GM23248 (cell line): ENCODE measurements at places on chromosomes 3 and 15.
A peak's percentile ranks its signal among the peaks of the same experiment; 100 is the strongest.

- DNase-seq = peak; percentile 70
These were observed 519 bp downstream of the ABHD6 start for GRCh38 chr3:58237941-58238681.

GRCh38 chr3:40546816-40547215, 22.1 kb downstream of the ZNF621 start:
- peak; percentile 88 for DNase-seq

GRCh38 chr3:186564586-186564985, 2.6 kb downstream of the TBCCD1 start:
- no peak for DNase-seq

- peak; percentile 67 for DNase-seq
These were observed 10.9 kb upstream of the CRYBG3 start for GRCh38 chr3:97810779-97811390.

DNA sequence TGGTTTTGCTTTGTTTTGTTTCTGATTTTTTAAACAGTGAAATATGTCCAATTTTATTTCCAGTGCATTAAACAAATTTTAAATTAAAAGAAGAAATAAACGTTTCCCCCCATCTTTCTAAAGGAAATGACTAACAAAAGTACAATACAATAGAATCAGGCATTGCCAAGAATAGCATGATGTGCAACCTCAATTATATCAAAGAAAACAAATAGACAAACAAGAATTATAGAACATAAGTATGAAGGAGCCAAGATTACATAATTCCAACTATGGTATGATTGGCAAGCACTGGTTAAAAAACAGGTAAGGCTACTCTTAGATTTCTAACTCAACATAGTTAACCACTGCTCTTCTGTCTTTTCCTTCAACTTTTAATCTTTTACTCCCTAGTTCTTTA, 26.4 kb downstream of the TIGIT start:
- DNase-seq = peak; percentile 21

- no peak for DNase-seq
These were observed 19.1 kb downstream of the ZDHHC19 start for GRCh38 chr3:196192036-196192523.

DNA sequence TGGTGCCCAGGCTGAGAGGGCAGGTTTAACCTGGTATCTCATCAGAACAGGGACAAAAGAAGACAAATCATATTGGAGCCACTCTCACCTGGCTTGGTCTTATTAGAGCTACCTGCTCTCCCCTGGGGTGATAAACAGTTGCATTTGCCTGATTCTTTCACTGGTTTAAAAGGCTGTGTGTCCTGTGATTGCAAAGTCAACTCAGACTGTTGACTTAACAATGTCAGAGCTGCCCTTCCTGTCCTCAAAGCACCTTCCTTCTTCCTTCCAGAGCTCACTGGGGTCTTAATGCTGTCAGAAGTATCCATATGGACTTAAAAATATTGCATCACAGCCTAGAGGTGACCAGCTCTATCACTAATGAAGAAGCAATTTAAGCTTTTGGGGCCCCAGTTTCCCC, 50.5 kb upstream of the MINAR1 start:
- no peak for DNase-seq

GRCh38 chr3:28334552-28334951, 14.0 kb upstream of the ZCWPW2 start:
- DNase-seq = peak; percentile 17

DNA sequence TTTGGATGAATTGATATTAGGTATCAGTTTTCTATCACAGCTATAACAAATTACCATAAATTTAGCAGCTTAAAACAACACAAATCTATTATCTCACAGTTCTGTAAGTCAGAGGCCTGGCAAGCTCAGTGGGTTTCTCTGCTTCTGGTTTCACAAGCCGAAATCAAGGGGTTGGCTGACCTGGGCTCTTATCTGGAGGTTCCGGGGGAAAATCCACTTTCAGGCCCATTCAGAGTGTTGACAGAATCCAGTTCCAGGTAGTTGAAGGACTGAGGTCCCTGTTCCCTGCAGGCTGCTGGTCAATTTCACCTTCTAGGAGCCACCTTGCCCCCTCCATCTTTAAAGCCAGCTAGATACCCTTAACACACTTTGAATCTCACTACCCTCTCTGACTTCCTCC, 11.1 kb upstream of the HHATL start:
- DNase-seq = no peak
